ENCODE measurements at places on chromosomes 3 and 15.

DNA sequence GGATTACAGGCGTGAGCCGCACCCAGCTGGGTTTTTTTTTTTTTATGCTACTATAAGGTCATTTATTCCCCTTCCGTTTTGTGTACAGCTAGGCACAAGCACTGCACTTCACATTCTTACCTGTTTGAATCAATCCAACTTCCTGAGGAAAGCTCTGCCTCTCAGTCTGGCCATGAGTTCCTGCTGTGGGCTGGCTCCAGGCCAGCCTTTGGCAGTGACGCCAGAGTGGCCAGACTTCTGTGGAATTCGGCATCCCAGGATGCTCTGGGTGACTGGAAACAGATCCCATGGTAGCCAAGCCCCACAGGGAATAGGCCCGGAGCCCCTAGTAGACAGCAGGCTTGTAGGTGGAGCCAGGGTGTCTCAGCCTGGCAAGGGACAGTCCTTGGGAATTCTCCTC lies 21.5 kb upstream of the TIMP4 start:
- DNase-seq = peak; percentile 71

- no peak for DNase-seq
Observed at GRCh38 chr3:149796026-149796425, 3.7 kb upstream of the ANKUB1 start.

- DNase-seq = peak; percentile 92
Observed at GRCh38 chr3:149589332-149589731, 68.5 kb downstream of the WWTR1 start.

- DNase-seq = no peak
Observed at GRCh38 chr15:92124657-92125010, 269.0 kb upstream of the ST8SIA2 start.

- DNase-seq = peak; percentile 55
Observed at GRCh38 chr15:85672332-85673084, 122.2 kb downstream of the KLHL25 start.

DNA sequence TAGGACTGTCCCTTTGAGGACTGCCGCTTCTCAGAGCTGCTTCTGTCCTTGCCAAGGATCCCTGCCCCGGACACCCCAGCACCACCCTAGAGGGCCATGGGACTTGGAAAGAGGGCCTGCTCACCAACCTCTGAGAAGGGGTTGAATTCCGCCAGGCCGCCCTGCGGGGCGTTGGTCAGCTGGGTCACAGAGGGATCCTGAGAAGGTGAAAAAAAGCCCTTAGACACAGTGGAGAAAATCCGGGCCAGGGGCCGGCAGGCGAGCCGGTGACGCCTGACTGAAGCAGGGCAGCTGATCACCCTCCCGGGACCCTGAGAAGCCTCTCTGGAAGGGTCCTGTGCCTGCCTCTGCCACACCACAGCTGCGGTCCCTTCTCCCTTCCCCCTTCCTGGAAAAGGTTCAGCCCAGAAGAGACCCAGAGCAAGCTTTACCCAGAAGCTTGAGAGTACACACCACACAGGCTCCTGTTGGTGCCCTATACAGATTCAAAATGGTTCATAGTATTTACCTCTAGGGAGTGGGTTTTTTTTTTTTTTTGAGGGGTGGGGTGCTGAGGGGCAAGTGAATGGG lies 11.6 kb upstream of the ULK3 start:
- DNase-seq = no peak

DNA sequence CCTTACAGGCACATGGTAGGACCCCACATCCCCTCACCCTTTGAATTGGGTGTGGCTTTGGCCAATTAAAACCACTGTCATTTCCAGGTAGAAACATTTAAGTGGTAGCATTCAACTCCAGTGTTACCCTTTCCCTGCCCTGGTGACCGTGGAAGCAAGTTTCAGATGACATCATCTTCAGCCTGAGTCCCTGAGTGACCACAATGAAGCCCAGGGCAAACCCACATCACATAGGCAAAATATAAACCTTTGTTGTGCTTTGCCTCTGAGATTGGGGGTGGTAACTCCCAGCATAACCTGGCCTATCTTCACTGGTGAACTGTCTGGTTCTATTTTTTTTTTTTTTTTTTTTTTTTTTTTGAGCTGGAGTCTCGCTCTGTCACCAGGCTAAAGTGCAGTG lies 404.0 kb upstream of the WNT5A start:
- no peak for DNase-seq

Measured in fibroblast of mammary gland (primary cell).